ENCODE measurements at places on chromosomes 13 and 19.

GRCh38 chr13:53104136-53104535, 75.5 kb downstream of the OLFM4 start:
- no peak for DNase-seq

- DNase-seq, result no peak
Observed at GRCh38 chr13:29459813-29460355, 135.6 kb downstream of the SLC7A1 start.

DNA sequence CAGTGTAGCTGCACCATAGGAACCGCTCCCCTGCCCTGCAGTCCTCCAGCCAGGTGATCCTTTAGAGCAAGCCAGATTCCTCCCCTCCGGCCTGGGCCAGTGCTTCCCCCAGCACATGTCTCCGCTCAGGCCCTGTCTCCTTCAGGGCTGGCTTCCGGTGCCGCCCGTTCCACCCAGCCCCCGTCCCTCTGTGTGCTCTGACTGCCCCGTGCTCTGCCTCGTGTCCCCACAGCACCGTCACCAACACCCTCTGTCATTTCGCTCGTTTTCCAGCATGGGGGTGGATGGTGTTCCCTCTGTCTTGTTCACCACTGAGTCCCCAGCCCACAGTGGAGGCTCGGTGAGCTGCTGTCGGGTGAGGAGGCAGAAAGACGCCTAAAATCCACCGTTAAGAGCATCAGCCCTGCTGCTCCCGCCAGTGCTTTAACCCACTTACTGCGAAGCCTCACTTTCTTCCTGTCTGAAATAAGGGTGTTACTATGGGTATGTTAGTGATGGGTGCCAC, 54.5 kb downstream of the TSSK6 start:
- DNase-seq, result no peak

- no peak for DNase-seq
Observed at GRCh38 chr13:100148422-100148821, 59.5 kb downstream of the PCCA start.

- no peak for DNase-seq
Observed at GRCh38 chr19:31256593-31256960, 92.7 kb downstream of the TSHZ3 start.

GRCh38 chr13:95067303-95067702, 233.9 kb downstream of the ABCC4 start:
- DNase-seq, result no peak

GRCh38 chr13:88601949-88602348, 930.8 kb downstream of the SLITRK5 start:
- no peak for DNase-seq

DNA sequence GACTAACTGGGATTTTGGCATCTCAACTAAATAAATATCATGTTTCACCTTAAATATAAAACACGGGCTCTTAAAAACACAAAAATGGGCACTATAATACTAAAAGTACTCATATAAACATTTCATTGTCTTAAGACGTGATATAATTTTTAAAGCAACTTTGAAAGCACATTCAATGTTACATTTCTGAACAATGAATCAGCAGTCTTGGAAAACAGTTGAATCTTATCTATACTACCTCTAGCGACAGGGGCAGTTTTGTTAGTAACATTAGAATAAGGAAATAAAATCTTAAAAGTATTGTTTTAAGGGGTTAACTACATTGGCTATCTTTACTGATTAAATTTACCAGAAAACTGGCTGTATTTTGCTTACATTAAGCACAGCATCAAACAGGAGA, 156.9 kb downstream of the UGGT2 start:
- no peak for DNase-seq

- DNase-seq, result no peak
Observed at GRCh38 chr13:90185734-90186133, 1161.8 kb upstream of the MIR17HG start.

DNA sequence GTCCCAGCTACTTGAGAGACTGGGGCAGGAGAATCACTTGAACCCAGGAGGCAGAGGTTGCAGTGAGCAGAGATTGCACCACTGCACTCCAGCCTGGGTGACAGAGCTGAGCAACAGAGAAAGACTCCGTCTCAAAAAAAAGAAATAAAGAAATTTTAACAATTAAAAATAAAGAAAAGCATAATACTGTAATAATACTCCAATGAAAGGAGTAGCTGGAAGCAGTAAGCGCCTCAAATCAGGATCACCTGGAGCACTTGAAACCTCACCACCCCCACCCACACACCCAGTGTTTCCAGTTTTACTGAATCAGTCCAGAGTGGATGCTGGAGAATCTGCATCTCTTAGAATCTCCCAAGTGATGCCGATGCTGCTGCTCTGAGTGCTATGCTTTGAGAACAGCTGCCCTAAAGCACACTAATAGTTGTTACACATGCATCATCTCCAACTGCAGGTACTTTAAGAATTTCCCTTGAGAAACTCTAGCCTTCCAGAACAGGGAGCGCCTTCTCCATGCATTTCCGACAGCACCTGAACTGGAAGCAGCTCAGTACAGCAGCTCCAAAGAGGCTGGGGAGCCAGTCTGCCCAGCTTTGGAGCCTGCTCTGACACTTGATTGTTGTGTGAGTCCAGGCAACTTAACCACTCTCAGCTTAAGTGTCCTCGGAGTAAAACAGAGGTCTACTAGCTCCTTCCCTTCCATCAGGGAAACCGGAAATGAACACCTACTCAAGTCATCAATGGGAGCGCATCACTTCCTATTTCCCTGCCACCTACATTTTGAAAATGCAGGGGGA, 2.9 kb downstream of the ABCC4 start:
- no peak for DNase-seq

DNA sequence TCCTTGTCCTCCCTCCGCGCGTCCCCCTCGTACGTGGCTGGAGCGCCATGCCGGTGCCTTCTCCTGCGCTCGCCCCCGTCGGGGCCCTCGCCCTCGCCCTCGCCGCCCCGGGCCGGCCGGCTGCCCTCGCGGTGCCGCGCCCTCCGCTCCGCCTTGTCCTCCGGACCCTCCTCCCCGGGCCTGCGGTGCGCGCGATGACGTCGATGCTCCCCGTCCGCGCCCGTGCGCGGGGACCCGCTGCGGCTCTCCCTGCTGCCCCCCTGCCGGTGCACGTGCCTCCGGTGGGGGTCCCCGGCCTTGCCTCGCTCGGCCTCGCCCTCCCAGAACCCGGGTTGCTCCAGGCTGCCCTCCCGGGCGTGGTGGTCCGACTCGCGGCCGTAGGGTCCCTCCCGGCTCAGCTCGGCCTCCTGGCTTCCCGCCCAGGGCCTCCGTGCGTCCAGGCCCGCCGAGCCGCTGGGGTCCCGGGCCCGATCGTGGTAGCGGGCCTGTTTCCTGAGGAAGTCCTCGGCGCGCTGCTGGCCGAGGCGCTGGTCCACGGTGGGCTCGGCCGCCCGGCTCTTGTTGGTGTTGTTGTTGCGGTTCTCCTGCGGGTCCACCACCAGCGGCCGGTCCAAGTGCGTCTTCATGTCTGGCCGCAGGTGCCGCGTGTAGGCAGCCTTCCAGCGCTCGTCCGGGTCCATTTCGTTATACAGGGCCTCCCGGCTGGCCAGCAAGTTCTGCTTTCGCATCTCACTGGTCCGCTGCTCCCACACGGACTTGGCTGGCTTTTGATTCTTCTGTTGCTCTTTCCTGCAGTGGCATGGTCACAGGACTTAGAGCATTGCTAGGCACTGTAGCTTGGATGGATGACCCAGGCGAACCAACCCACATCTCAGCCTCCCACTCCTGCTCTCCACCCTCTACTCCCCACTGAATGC, 148.6 kb downstream of the IER2 start:
- no peak for DNase-seq

- no peak for DNase-seq
Observed at GRCh38 chr19:47324502-47324901, 7.5 kb upstream of the C5AR2 start.

- DNase-seq, result no peak
Observed at GRCh38 chr19:2877398-2878331, 10.5 kb downstream of the ZNF556 start.

DNA sequence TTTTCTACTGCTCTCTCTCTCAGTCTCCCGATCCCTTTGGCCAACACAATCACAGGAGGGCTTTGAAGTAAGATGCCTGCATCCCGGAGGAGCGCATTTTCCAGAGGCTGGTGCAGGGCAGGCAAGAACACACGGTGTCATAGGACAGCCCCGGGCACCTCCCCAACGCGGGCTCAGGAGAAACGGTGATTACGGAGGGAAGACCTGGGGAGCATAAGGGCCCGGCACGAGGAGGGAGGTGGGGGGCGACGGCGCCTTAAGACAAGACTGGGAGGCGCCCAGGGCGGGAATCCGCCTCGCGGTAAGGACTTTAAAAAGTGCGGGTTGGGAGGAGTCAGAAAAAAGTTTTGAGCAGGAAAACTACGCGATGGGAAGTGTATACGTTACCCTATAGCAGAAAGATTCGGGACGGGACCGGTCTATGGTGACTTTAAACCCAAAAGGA, 18.7 kb upstream of the ZNF888 start:
- no peak for DNase-seq

DNA sequence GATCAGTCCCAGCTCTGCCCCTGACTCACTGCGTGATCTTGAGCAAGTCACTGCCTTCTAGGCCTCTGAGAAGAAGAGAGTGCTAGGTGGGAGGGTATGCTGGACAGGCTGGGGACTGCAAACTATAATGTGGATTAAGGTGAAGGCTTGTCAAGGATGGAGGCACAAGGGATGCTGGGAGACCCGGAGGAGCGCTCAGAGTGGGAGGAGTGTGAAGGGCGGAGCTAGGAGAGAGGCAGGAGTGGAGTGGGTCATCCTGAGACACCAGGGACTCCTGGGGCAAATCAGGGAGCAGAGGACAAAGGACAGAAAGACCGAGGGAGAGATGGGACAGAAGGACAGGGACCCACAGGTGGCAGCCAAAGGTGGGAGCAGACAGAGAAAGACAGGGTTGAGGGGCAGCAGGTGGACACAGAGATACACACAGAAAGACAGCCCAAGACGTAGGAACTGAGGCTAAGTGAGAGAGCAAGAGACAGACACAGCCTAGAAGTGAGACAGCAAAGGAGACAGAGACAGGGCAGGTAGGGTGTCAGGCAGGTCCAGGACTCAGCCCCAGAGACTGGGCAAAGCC, 2.6 kb downstream of the GRIK5 start:
- DNase-seq, result no peak

- DNase-seq, result no peak
Observed at GRCh38 chr13:35983206-35983605, 148.0 kb downstream of the DCLK1 start.

GRCh38 chr13:110519046-110519445, 42.5 kb downstream of the RAB20 start:
- no peak for DNase-seq

DNA sequence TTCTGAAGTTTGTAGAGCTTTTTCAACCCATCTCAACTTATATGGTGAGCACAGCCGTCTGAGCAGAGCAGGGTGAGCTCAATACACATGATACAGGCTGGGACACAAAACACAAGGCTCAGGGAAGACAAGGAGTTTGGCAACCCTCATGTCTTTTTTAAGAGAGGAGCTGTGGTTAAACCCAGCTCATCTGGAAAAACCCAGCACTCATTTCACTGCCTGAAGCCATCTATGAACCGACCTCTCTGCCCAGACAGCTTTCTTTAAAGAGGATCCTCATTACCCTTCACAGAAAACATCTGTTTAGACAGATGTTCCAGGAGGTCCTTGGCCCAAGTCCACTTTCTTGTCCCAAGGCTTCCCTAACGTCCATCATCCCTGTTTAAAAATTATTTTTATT, 170.0 kb upstream of the TSHZ3 start:
- DNase-seq, result no peak

GRCh38 chr19:48668332-48668731, 4.5 kb downstream of the NTN5 start:
- no peak for DNase-seq

DNA sequence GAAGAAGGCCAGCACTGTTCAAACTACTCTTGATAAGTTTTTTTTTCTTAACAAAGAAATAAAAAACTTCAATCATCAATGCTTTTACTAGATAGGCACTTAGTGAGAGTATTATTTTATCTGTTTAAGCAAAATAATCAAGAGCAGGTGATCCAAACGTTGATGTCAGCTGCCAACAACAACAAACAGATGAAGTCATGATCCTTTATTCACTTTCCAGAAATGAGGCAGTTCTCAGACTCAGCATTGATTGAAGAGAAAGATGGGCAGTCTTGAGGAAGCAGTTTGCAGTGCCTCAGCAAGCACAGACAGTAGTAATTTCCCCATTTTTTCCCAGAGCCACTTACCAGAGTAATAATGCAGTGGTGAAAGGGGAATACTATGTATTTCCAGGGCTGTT, 38.4 kb upstream of the CSNK1A1L start:
- no peak for DNase-seq

GRCh38 chr13:45464141-45464686, 525 bp upstream of the COG3 start:
- no peak for DNase-seq

DNA sequence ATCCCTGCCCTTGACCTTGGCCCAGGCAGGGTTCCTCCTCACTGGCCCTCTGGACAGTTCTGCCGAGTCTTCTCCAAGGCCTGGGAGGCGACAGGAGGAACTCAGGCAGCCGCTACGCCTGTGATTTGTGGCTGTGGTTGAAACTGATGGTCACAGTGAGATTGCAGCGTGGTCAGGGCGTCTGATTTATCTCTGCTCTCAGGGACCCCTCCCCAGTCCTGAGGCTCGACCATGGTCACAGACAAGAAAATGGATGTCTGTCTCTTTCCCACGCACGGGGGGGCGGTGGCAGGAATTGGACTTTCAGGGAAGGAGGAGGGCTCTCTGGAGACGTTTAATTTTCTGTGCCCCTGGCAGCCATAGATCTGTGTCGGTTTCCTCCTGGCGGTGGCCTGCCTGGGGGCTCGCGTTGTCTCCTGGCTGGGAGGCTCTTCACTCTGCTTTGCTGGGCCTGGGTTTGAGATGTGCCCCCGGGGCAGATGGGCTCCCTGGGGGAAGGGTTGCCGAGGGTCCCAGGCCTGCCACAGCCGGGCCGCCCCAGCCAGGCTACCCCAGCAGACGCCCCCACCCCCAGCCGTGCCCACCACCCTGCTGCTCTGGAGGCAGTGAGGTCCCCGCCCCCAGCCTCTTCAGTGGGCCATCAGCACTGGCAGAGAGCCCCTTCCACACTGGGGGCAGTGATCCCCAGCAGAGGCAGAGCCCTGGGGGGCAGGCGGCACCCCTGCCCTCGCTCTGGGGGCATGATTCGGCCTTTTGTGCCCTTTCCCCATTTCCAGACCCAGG, 167.4 kb downstream of the KDM4B start:
- no peak for DNase-seq

DNA sequence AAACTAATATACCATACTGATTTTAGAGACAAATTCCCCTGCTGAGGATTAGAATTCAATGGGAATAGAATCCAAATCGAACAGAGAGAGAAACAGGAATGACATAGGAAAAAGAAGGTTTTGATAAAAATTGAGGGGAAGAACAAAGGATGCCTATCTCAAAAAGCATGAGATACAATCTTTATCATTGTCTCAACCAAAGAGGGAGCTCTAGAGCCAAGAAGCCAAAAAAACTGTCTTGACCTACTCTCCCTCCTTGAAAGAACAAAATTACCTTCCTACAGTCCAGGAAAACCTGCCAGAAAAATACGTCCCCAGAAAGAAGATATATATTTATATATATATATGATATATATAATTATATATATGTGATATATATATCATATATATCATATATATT, 39.2 kb upstream of the MIR17HG start:
- DNase-seq, result no peak
